Fibroblast of lung (primary cell): ENCODE measurements at places on chromosomes 3 and 15.
A peak's percentile ranks its signal among the peaks of the same experiment; 100 is the strongest.

DNA sequence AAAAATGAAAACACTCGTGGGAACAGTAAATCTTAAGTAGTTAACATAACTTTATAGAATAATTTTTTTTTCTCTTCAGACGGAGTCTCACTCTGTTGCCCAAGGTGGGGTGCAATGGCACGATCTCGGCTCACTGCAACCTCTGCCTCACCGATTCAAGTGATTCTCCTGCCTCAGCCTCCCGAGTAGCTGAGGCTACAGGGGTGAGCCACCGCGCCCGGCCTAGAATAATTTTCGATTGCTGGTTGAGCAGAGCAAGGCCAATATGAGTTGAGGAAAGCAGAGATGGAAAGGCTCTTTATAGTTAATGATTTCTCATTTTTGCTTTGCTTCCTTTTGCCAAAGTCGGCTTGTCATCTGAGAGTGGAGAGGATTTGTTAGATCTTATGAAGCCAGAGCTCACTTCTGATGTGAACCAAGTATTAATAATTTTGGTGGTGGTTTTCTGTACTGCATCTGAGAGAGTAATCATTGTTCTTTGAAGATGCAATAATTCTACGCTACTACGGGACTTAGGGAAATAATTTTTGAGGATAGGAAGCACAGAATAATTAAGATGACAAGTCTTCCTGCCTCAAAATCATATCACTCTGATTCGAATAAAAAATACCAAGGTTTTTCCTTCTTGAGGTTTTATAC, 1.6 kb upstream of the GOLM2 start:
- H3K27ac ChIP-seq = peak overlapping the region; percentile 85
- H3K4me1 ChIP-seq = peaks cover 2% of the 10 kb centered on the region
- peak overlapping the region; percentile 89 for H3K4me3 ChIP-seq
- H3K36me3 ChIP-seq = no peaks in the 10 kb centered on the region

- no peaks in the 10 kb centered on the region for H3K4me1 ChIP-seq
- no peak for DNase-seq
- no peaks in the 10 kb centered on the region for H3K36me3 ChIP-seq
- H3K27me3 ChIP-seq = peaks cover 2% of the 10 kb centered on the region
- peak overlapping the region; percentile 68 for H3K4me3 ChIP-seq
- no peak overlapping the region for H3K27ac ChIP-seq
Observed at GRCh38 chr15:73051391-73051806, 864 bp upstream of the NEO1 start.

DNA sequence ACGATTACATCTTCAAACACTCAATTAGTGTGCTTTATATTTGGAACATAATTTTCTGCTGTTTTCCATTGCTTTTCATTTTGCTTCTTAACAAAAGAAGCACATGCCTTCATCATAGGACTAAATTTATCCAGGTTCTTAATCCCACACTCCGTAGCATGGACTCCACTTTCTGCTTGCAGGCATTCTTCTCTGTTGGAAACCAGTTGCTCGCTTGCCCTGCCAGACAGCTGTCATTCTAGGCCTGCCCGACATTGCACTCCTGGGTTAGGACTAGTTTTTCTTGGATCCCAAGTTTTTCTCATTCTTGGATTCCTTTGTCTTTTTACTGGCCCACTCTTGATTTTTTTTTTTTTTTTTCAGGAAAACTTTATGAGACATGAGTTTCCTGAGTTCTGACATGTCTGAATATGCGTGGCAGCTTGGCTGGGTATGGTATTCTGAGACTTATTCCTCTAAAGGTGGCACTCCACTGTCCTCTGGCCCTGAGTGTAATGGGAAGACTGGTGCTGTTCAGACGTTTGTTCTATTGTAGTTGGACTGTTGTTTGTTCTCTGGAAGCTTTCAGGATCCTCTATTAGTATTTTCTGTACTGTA, 6.3 kb upstream of the ATP1B3 start:
- DNase-seq = no peak
- H3K4me3 ChIP-seq = no peak overlapping the region
- H3K4me1 ChIP-seq = no peaks in the 10 kb centered on the region

- no peaks in the 10 kb centered on the region for H3K4me1 ChIP-seq
- H3K27ac ChIP-seq = no peak overlapping the region
- DNase-seq = peak; percentile 39
- no peaks in the 10 kb centered on the region for H3K36me3 ChIP-seq
Observed at GRCh38 chr3:53845103-53845880, 927 bp downstream of the CHDH start.

- H3K27ac ChIP-seq = no peak overlapping the region
- H3K36me3 ChIP-seq = no peaks in the 10 kb centered on the region
- DNase-seq = no peak
- no peaks in the 10 kb centered on the region for H3K4me1 ChIP-seq
Observed at GRCh38 chr3:192364316-192364715, 363.0 kb downstream of the FGF12 start.

GRCh38 chr3:33372218-33373081, 67.8 kb downstream of the UBP1 start:
- H3K4me3 ChIP-seq = no peak overlapping the region
- H3K36me3 ChIP-seq = peaks cover 9% of the 10 kb centered on the region
- no peaks in the 10 kb centered on the region for H3K27me3 ChIP-seq
- H3K4me1 ChIP-seq = peaks cover 8% of the 10 kb centered on the region
- DNase-seq = peak; percentile 78

DNA sequence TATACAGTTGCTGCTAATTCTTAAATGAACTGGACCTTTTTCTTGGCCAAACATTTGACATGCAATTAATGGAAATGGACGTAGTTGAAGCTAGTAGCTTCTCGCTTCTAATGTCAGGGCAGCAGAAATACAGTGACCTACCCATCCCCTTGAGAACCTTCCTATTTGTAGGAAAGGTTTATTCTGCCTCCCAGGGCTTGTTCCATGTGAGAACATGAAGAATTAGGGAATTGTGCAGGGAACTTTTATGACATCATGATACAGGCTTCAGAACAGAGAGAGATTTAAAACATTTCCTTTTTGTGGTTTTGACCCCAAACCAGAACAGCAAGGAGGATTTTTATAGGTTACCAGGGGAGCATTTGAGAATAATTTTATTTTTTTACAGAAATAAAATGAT, 406.6 kb upstream of the PPP2R3A start:
- no peaks in the 10 kb centered on the region for H3K36me3 ChIP-seq
- no peak for DNase-seq
- no peaks in the 10 kb centered on the region for H3K27me3 ChIP-seq
- H3K4me1 ChIP-seq = no peaks in the 10 kb centered on the region
- H3K27ac ChIP-seq = no peak overlapping the region

- DNase-seq = no peak
- H3K27me3 ChIP-seq = peaks cover 2% of the 10 kb centered on the region
- peaks cover 3% of the 10 kb centered on the region for H3K4me1 ChIP-seq
- H3K4me3 ChIP-seq = no peak overlapping the region
- H3K36me3 ChIP-seq = no peaks in the 10 kb centered on the region
Observed at GRCh38 chr3:156383441-156384025, 171.4 kb downstream of the SSR3 start.

GRCh38 chr3:110413807-110414748, 657.5 kb upstream of the NECTIN3 start:
- H3K36me3 ChIP-seq = no peaks in the 10 kb centered on the region
- peak; percentile 77 for DNase-seq
- peak overlapping the region; percentile 91 for H3K27ac ChIP-seq
- H3K4me3 ChIP-seq = no peak overlapping the region
- H3K27me3 ChIP-seq = no peaks in the 10 kb centered on the region
- peaks cover 14% of the 10 kb centered on the region for H3K4me1 ChIP-seq

DNA sequence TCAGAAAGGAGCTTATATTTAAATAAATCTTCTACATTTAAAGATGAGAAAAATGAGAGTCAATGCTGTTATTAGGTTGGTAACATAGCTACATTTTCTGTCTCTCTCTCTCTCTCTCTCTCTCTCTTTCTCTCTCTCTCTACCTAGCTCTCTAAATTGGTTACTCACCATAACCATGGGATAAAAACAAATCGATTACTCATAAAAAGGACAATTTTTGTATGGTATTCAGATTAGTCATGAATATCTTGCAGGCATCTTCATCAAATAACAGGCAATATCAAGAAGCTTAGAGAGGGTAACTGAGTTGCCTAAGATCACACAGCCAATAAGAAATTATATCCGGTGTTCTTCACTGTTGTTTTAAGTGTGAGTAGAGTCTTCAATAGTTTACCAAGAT, 81.8 kb upstream of the ALCAM start:
- H3K27ac ChIP-seq = no peak overlapping the region
- no peaks in the 10 kb centered on the region for H3K36me3 ChIP-seq
- peak; percentile 10 for DNase-seq

DNA sequence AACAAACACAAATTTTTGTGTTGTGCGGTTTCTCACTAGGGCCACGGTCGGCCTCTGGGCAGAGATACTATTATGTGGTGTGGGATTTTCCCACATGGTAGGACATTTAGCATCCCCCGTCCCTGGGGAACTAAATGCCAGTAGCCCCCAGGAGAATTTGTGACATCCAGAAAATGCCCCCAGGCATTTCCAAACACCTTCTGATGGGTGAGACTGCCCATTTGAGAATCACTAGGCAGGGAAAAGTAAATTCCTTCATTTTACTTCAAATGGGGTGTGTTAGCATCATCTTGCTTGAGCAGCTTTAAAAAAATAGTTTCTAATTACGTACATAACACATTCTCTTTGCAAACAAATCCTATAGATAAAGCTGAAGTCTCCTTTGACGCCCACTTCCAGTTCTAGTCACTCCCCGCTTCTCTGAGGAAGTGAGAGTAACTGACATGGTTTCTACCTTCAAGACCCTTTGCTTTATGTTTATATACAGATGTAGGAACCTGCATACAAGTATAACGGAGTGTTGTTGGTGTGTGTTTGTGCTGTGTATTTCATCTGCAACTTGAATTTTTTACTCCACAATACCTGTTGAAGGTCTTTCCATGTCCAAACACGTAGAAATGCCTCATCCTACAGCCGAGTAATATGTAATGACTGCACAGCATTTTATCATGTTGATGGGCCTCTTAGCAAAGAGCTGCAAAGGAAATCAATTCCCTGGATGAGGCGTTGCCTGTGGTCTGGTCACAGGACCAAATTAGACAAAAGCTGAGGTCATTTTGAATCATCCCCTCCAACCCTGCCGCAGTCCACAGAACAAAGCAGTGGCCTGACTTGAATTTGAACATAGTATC, 31.4 kb upstream of the ZBTB38 start:
- peaks cover 34% of the 10 kb centered on the region for H3K4me1 ChIP-seq
- H3K36me3 ChIP-seq = no peaks in the 10 kb centered on the region
- H3K4me3 ChIP-seq = no peak overlapping the region
- no peaks in the 10 kb centered on the region for H3K27me3 ChIP-seq

- no peaks in the 10 kb centered on the region for H3K36me3 ChIP-seq
- H3K27me3 ChIP-seq = no peaks in the 10 kb centered on the region
- H3K4me3 ChIP-seq = no peak overlapping the region
- no peak overlapping the region for H3K27ac ChIP-seq
- H3K4me1 ChIP-seq = no peaks in the 10 kb centered on the region
Observed at GRCh38 chr15:75827691-75828090, 15.6 kb upstream of the UBE2Q2 start.

- peak overlapping the region; percentile 93 for H3K27ac ChIP-seq
- no peaks in the 10 kb centered on the region for H3K36me3 ChIP-seq
- H3K27me3 ChIP-seq = no peaks in the 10 kb centered on the region
- peak overlapping the region; percentile 95 for H3K4me3 ChIP-seq
- H3K4me1 ChIP-seq = peaks cover 8% of the 10 kb centered on the region
Observed at GRCh38 chr3:187744169-187745151, 808 bp downstream of the BCL6 start.

- no peaks in the 10 kb centered on the region for H3K27me3 ChIP-seq
- no peak overlapping the region for H3K27ac ChIP-seq
- no peaks in the 10 kb centered on the region for H3K4me1 ChIP-seq
- H3K4me3 ChIP-seq = no peak overlapping the region
- DNase-seq = no peak
Observed at GRCh38 chr15:29476503-29477080, 207.0 kb upstream of the NSMCE3 start.

DNA sequence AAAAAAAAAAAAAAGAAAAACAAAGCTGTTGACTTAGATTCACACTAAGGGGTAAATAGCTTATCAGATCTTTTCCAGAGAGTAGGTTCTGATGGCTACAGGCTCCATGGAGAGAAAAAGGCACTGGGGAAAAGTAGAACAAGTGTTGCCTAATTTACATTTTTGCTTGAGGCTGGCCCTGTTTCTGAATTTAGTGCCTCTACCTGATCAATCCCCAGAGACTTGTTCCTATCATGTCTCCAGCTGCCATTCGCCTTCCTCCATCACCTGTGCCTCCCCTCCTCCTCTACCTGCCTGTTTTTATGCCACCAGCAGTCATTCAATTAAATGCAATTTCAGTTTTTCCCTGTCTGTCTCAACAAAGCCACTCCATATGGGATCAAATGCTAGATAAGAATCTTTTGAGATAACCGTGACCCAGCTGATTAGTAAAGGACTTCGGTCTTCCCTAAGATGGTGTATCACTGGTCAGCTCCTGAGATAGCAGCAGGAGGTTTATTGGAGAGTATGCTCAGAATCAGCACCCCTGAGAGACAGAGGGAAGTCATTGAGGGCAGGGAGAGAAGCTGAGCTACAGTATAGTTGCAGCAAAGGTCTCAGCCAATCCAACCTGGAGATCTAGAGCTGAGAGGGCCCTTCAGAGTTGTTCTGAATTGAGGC, 88.1 kb upstream of the GADL1 start:
- DNase-seq = no peak
- no peaks in the 10 kb centered on the region for H3K36me3 ChIP-seq
- no peaks in the 10 kb centered on the region for H3K27me3 ChIP-seq
- H3K4me1 ChIP-seq = no peaks in the 10 kb centered on the region

GRCh38 chr15:51718219-51718618, 19.2 kb downstream of the LYSMD2 start:
- no peak overlapping the region for H3K27ac ChIP-seq
- no peaks in the 10 kb centered on the region for H3K27me3 ChIP-seq
- H3K36me3 ChIP-seq = no peaks in the 10 kb centered on the region
- H3K4me3 ChIP-seq = no peak overlapping the region
- H3K4me1 ChIP-seq = no peaks in the 10 kb centered on the region

DNA sequence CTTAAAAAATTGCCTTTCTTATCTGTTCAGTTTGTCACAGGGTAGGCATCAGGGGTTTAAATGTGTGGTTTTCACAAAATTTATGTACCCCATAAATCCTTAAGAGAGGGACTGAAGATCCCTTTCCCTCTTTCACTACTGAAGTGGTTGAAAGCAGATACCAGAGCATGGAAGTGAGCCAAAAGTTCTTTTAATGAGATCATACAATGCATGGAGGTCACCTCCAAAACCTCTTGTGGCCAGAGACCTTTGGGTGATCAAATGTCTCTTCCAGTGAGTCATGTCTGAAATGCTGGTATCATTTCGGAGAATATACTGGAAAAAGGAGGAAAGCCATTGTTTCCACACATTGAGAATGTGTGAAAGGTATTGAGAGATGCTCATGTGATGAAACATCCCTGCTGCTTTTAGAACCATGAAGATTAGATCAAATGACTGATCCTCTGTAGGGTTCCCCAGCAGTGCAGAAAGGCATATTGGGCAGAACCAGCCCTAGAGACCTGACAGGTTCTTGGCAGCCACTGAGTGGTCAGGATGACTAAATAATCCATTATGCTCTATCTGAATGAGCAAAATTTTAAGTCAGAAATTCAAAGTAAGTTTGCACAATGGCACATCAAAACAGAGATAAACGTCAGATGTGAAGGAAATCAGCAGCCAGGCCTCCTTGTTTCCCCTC, 165.8 kb upstream of the SLC2A2 start:
- peak; percentile 99 for DNase-seq
- H3K4me1 ChIP-seq = peaks cover 4% of the 10 kb centered on the region
- H3K27me3 ChIP-seq = no peaks in the 10 kb centered on the region
- no peak overlapping the region for H3K27ac ChIP-seq
- H3K36me3 ChIP-seq = no peaks in the 10 kb centered on the region
